Stimulated activated CD4-positive, alpha-beta T cell treated with anti-CD3 and anti-CD28 coated beads, Interleukin-2, amount 100 ng/mL, for 4 hours (primary cell): ENCODE measurements at places on chromosomes 11 and 22.

DNA sequence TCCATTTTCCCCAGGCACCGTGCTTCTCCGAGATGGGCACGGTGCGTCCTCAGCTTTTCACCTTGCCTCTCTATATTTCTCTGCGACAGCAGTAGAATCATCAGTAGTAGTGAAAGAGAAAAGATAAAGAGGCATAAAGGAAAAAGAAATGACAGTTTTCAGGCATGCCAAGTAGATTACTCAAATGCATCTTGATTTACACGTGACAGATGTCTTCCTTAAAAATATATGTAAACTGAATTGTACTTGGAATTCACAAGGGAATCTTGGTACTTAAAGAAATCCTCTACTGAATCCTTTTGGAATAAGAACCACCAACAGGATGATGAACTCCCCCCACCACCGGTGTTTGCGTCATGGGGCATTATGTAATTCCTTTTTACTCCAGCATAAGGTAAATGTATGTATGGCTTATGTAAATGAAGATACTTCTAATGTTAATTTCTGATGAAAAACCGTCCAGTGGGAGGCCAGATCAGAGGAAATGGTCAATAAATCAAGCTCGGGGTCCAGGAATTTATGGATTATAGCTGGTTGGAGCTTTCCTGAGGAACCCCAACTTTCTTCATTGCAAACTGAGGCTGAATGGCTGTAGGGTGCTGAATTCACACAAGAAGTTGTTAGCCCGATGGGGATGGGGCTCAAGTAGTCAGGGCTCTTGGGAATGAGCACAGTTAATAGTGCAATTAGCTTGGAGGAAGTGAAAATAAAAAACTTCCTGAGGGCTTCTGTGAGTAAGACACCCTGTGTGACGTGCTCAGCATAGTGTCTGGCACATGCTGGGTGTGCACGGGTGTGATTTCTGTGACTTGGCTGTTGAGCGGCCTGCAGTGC lies 630.4 kb downstream of the OPCML start:
- no peak for DNase-seq

GRCh38 chr11:85752890-85753581 lies 57.9 kb downstream of the SYTL2 start:
- DNase-seq, result peak; percentile 88

GRCh38 chr11:77049026-77049425 lies 14.8 kb downstream of the B3GNT6 start:
- no peak for DNase-seq

DNA sequence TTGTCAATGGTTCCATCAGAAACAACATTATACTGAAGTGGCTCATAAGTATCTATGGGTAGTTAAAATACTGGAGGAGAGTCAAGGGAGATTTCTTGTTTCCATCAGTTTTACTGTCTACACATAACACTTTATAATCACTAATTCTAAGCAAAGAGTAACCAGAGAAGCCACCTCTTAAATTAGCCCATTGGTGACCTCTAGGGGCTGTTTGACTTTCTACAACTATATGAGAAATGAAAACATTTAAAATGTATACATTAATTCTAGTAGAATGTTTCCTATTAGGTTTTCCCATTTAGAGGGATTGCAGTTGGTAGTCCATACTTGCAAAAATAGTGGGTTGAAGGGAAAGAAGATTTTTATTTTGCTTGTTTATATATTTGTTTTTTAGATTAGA lies 504.3 kb downstream of the FAM181B start:
- no peak for DNase-seq

DNA sequence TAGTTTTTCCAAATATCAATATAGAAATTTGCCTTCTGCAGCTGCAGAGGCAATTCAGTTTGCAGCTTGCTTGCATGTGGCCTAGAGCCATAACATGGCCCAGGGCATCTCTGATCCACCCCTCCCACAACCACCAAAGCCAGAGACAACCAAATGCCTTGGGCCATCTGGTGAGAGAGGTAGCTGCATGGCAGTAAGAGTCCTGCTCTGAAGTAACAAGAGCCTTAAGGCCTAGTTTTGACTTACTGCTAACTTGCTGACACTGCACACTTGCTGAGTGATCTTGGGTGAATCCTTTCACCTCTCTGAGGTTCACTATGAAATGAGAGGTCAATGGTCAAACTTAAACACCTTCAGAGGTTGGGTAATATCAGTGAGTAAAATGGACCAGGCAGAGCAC lies 4.9 kb upstream of the SPECC1L start:
- no peak for DNase-seq

- no peak for DNase-seq
Observed at GRCh38 chr22:19882446-19883381, 28.0 kb upstream of the GNB1L start.

DNA sequence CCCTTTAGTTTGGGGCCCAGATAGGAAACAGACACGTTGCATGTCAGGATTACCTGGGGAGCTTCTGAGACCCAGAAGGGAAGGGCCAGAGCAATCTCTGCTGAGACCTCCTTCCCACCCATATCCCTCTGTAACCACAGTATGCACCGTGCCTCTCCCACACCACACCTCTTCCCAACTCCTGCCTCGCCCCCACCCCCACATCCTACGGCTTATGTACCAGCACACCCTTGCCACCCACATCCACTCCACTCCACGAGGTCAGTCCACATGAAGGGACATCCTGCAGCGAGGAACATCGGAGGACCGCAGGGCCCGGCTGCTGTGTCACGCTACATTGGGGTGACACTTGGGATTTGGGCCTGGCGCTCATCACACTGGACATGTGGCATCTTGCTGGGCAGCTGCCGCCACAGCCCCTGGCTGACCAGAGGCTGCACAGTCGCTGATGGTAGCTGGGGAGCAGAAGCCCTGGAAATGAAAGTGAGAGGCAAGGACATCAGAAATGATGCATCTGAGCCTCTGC lies 118.3 kb upstream of the LMO1 start:
- no peak for DNase-seq

DNA sequence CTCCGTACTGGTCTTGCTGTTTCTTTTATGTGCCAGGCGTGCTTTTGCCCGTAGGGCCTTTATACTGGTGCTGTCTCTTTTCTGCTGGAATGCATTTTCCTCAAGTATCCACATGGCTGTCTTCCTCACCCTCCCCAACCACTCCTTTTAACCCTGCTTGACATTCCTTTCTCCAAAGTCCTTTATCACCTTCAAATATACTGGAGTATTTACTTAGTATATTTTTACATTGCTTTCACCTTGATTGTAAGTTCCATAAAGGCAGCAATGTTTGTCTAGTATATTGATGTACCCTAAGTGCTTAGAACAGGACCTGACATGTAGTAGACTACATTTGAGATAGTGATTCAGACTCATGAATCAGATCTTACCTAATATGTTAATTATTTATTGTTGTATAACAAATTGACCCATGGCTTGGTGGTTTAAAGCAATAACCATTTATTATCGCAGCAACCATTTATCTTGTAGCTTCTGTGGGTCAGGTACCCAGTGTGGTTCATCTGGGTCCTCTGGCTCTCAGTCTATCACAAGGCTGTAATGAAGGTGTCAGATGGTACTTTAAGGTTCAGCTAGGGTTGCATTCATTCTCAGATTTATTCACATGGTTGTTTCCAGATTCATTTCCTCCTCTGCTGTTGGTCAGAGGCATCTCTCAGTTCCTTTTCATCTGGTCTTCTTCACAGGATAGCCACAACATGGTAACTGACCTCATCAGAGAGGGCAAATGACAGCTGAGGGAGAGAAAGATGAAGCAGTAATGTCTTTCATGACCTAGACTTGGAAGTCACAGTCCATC lies 34.2 kb downstream of the DDX10 start:
- no peak for DNase-seq

DNA sequence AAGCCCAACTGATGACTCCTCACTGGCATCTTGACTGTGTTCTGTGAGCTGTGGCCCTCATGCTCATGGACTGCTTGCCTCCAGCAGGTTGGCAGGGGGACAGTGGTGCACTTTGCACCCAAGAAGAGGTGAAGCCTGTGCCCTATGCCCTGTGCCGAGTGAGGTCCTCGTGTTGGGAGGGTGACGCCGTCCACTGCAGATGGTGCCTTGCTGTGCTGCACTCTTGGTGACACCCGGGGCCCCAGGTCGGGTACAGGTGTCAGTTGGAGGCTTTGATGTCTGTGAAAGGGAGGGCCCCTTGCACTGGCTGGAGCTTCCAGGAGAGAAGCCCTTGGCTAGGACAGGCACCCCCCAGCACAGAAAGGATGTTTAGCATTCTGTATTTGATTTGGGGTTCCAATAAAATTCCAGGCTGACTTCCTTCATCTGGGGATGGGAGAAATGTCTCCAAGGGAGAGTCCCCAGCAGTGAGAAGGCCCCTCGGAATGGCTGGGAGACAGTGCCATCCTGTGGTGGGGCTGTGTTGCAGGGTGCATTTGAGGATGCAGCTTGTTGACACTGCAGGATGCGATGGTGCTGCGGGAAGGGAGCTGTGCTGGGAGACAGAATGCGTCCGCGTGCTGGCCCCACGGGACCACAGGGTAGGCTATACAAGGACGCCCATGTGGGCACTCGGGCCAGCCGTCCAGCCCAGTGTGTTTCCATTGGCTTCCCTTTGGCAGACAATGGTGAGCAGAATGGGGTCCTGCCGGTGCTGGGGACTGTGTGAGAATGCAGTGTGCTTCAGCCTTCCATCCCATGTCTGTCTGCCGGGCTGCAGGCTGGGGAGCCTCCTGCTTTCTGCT lies 2.5 kb upstream of the ZDHHC8 start:
- peak; percentile 35 for DNase-seq

DNA sequence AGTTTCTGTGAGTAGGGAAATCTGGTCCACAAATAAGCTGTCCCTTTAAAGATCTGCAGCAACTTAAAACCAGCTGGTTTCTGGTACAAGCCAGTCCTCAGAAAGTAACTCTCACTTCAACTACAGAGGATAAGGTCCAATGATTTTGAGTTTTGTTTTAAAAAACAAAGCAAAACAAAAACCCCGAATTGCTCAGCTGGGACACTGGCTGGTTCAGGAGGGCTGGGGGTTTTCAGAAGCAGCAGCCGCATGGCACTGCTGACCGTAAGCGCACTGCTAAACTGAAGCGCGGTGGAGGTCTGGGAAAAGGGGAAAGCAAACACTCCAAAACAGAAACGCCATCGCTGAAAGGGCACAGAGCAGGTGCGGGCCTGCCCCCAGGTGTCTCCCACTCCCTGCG lies 59.7 kb downstream of the MICAL3 start:
- DNase-seq, result no peak

DNA sequence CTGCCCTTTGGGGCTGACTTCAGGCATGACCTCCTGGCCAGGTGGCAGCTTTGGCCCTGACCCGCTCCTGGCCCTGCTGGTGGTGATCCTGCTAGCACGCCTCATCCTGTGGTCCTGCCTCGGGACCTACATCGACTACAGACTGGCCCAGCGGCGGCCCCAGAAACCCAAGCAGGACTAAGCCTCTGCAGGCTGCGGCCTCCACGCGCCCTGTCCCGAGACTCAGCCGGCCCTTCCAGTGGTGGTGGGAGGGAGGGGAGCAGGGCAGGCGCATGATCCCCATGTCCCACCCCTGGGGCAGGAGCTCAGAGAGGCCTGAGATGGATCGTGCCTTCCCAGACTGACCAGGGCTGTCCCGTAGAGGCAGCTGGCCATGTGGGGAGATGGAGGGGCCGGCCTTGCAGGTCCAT lies 2.1 kb downstream of the SMIM38 start:
- DNase-seq, result no peak

- no peak for DNase-seq
Observed at GRCh38 chr11:3203221-3204043, 15.2 kb downstream of the MRGPRG start.

GRCh38 chr11:35009944-35010342 lies 93.5 kb downstream of the PDHX start:
- no peak for DNase-seq

- no peak for DNase-seq
Observed at GRCh38 chr11:16800382-16800781, 61.9 kb downstream of the C11orf58 start.

DNA sequence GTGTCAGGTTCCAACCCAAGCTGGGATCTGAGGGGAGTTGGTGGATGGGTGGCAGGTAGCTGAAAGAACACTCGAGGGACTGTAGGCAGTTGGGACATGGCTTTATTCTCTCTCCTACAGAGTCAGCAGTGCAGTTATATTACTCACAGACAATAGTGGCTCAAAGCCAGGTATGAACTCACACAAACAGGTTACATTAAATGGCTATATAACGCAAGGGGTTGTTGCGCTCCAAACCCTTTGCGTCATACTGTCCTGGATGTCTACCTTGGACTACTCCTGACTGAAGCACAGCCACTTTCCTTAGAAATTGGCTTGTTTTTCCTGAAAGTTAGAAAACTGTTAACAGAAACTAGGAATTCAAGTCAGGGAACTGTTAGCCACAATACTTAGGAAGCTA lies 66.4 kb upstream of the OR4B1 start:
- DNase-seq, result no peak

DNA sequence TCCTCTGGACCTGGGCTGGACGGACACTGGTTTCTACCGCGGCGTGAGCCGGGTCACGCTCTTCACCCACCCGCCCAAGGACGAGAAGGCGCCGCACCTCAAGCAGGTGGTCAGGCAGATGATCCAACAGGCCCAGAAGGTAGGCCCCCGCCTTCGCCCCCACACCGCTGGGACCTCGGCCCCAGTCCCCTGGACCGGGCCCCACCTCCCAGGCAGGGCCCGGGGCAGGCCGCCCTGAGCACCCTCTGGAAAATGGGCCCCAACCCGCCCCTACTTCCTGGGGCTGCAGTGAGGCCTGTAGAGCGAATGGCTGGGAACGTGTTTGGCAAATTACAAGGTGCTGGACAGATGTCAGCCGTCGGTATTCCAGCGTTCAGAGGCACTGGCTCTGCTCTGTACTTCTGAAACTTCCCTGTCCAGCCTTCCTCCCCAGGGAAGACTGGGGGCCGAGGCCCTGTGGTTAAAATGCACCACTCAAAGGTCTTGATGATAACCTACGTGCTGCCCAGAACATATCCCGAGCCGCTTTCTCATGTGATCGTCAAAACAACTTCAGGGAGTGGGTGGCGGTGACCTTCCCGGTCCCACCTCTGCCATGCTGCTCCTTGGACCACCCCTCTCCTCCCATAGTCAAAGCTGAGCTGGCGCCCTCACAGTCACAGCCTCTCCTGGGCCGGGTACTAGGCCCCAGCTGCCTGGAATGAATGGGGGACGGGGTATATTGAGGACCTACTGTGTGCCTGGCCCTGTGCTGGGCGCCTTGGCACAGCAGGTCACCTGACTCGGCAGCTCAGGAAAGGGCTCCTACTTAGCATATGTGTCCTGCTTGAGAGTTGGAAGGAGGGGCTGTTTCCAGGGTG lies 869 bp downstream of the FAM83F start:
- DNase-seq, result no peak

DNA sequence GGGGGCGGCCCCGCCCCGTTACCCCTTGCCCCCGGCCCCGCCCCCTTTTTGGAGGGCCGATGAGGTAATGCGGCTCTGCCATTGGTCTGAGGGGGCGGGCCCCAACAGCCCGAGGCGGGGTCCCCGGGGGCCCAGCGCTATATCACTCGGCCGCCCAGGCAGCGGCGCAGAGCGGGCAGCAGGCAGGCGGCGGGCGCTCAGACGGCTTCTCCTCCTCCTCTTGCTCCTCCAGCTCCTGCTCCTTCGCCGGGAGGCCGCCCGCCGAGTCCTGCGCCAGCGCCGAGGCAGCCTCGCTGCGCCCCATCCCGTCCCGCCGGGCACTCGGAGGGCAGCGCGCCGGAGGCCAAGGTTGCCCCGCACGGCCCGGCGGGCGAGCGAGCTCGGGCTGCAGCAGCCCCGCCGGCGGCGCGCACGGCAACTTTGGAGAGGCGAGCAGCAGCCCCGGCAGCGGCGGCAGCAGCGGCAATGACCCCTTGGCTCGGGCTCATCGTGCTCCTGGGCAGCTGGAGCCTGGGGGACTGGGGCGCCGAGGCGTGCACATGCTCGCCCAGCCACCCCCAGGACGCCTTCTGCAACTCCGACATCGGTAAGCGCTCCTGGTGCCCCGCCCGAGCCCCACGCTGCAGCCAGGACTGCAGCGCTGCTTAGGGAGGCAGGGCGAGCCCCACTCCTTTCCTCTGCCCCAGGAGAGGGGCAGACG lies at the start of gene TIMP3:
Gene TIMP3, plus strand, starts transcription at position 169 of the 700 bp plus-strand sequence. Its CDS starts 297 bp downstream, at position 466.
- DNase-seq, result no peak
